ENCODE measurements at places on chromosomes 1 and 21. TPM values are rescaled to one million over a fixed set of nuclear protein-coding genes. Genes with fewer than 3 reads are reported as not detected.

Gene SHISAL2A
- total RNA-seq = 9.0 TPM

Gene ADAMTS4
- total RNA-seq = 4.2 TPM

Gene HCRTR1
- not detected for total RNA-seq

Gene TSPAN1
- total RNA-seq = not detected

Gene BCL2L15
- total RNA-seq = 1.1 TPM

Gene PGD
- total RNA-seq = 59.2 TPM

Gene GABPA
- 26.4 TPM for total RNA-seq

Gene KRTAP10-8
- not detected for total RNA-seq

Gene S100B
- total RNA-seq = not detected

Gene TTC22
- 1.4 TPM for total RNA-seq

Gene NID1
- total RNA-seq = not detected

DNA sequence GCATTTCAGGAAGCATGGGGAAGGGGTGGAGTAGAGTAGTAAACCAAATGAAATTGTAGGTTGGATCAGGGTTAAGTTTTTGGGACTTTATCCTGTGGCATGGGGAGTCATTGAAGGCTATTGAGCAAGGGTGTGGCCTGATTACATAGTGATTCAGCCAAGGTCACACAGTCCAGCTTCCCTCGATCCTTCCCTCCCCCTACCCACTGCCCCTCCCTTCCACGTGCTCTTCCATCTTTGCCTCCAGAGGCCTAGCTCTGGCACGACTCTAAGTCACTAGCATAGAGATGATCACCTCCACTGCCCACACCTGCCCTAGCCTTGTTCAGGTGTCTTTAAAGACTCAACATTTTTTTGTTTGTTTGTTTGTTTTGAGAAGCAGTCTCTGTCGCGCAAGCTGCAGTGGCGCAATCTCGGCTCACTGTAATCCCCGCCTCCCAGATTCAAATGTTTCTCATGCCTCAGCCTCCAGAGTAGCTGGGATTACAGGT, 37.2 kb upstream of the SLC9A1 start:
- no peak for DNase-seq

DNA sequence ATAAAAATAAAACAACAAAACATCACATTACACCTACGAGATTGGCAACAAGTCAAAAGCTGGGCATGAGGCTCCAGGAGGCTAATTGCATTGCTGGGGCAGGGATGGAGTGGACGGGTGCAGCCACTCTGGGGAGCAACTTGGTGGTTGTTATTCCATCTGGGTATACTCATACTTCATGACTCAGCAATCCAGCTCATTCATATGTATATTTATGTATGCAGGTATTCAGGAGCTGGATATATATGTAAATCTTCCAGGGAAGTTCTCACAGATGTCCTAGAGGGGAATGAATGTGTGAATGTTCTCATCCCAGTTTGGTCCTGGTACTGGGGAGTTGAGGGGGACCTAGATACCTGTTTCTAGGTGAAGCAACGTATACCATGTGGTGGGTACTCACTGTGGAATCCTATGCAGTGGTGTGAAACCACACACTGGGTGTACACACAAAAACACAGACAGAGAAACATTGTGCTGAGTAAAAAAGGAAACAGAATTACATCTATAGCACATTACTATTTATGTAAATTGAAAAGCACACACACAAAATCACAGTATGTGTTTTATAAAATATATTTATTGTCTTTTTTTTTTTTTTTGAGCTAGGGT, 79.7 kb upstream of the RAB4A start:
- DNase-seq = no peak

DNA sequence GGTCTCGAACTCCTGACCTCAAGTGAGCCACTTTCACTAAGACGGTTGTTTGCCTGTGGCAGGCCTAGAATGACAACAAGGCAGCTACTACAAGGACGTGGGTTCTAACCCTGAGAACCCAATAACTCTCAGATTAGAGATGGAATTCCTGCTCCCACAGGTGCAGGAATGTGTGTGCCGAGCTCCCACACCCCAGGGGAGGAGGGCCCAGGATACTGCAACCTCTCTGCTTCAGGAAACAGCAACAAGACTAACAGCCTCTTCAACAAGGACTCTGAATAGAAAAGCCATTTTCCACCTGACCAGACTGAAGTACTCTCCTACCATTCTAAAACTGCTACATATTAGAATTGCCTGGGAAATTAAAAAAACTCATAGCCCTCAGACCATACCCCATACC, 4.9 kb downstream of the LSM10 start:
- DNase-seq = no peak

DNA sequence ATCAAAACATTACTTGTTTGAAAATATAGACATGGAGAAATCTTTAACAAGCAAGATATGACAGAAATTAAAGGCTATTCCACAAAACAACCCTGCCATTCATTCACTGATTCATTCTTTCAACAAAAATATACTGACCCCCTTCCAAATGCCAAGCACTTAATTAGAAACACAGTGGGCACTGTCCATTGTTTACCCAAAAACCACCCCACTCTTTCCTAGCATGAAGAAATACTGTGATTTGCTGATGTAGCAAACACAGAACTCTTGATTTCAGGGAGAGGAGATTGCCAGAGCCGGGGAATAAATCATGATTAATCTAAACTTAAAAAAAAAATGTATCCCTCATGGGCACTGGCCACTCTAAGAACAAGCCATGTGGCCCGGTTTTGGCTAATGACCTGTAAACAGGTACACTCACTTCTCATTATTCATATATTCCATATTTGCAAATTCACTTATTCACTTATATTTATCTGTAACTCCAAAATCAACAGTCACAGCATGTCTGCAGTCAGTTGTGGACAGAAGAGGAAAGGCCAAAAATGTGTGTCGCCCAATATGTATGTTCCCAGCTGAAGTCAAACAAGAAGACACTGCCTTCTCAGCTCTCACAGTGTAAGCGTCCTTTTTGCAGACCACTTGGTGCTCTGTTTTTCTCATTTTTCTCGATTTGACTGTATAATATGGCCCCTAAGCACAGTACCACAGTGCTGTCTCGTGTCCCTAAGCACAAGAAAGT, 133.1 kb downstream of the SMYD3 start:
- DNase-seq = no peak

- no peak for DNase-seq
These were observed 111.4 kb downstream of the ZNF326 start for GRCh38 chr1:90106311-90106710.

DNA sequence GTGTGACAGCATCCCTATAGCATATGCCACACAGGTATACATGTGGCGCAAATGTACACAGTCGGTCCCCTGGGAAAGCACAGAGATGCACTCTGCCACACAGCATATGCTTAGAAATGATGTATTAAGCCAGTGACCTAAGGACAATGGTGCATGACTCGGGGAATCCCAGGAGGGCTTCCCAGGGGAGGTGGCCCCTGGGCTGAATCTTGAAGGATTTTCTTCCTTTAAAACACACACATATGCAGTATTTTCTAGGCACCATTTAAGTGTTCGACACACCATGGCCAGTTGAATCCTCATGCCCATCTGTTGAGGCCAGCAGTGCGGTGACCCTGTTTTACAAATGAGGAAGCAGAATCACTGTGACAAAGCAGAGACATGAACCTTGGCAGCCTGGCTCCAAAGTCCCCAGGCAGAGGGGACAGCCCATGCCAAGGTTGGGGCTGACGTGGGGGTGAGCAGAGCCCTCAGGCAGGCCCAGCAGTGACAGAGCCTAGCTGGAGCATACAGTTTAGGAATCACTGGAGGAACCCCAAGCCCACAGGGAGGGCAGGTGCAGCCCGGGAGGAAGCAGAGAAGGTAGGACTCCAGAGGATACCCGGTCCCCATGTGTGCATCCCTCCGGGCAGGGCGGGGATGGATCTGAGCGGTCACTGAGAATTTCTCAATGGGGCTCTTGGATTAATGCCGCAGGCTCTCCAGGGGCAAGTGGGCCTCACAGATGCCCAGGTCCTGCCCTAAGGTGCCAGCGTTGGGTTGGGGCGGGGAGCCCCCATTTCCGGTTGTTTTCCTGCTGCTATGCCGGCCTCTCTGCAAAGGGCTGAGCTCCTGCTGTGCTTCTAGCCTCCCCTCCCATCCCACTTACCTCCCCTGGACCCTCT, 28.4 kb downstream of the WNT3A start:
- peak; percentile 26 for DNase-seq

- no peak for DNase-seq
These were observed 13.8 kb upstream of the RNF11 start for GRCh38 chr1:51222136-51222787.

- DNase-seq = no peak
These were observed 287.5 kb downstream of the HLX start for GRCh38 chr1:221166559-221167318.

DNA sequence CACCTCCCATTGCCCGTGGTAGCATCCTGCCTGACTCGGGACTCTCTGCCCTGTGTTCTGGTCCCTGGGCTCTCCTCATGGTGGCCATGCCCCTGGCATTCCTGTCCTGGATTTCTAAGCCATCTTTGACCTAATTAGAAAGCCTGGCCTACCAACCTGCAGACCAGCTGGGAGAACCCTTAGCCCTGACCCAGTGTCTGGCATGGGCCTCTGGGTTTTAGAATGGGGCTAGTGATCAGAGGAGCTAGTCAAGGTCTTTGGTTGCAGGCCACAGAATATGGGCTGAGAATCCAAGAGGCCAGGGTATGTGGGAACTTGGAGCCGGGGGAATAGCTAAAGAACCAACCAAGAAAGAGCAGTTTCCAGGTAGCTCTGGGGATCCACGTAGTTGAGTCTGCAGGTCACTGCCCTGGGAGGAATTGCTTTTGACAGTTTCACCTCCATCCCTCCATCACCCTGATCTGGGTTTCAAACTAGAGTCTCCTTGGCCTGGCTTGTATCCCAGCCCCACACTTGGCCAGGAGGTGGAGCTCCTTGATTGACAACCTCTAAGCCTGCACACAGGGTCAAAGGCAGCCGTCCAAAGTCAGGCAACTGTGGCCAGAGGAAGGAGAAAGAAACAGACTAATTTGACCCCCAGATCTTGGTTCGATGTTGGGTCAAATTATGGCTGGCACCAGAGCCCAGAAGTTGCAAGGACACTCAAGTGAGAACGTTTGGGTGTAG, 54.7 kb upstream of the ABCG1 start:
- peak; percentile 54 for DNase-seq

DNA sequence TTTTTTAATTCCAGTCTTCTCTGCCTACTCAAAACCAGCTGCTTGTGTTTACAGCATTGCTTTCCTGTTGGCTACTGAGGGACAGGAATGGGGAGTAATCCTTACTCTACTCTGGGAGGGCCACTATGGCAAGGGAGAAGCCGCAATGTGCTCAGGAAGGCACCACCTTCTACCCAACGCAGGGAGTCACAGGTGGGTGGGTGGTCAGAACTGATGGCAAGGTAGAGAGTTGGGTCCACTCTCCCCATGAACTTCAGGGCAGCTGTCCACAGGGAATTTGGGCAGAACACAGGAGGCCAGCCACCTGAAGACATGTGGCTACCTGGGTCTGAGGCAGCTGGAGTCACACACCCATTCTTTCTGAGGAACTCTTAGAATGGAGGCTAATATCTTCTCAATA, 40.5 kb upstream of the HMGB4 start:
- no peak for DNase-seq

GRCh38 chr1:160400646-160401486, 502 bp downstream of the VANGL2 start:
- no peak for DNase-seq

DNA sequence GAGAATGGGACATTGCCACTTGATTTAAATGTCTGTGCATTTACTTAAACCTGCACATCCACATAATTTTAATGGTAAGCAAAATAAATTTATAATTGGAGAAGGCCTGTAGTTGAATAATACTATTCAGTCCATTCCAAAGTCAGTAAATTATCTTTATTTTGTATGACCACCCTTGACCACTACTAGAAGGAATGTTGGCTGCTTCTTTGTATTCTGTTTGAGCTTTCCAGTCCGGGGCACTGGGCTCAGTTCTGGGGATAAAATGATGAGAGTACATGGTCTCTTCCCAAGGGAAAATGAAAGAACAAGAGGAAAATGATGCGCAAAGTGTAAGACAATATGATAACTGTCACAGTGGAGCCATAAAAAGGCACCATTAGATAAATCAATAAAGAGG, 98.9 kb downstream of the CRB1 start:
- DNase-seq = no peak

DNA sequence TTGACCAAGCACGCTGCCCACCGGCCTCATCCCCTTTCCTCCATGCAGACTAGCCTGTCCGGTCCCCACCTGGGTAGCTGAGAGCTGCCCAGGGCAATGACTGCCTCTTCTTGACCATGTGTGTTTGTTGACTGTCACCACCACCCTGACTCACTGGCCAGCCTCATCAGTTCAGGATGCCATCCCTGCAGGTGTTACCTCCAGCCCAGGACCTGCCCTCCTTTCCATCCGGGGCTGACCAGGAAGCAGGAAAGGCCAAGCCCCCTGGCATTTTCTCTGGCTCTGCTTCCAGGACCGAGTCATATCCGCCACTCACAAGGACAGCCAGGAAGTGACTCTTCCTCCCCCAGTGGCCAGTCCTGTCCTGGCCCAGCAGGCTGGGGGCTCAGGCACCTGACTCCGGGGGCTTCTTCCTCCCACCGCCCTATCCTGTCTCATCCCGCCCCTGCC, 17.1 kb downstream of the EPHA2 start:
- DNase-seq = no peak

DNA sequence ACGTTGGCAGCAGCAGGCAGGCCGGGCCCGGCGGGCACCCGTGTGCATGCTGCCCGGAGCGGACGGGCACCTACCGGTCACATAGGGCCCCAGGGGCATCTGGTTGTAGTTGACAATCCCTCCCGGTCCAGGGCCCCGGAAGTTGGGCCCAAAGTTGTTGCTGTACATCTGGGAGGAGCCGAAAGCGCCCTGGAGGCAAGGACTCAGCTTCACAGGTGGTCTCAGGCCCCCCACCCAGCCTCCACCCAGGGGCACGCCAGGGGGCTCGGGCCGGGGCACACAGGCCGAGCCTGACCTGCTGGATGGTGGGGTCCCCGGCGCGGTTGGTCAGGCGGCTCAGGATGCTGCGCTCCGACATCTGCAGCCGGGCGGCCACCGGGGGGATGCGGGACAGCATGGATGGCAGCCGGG, 60.6 kb downstream of the KCNAB2 start:
- DNase-seq = no peak

- no peak for DNase-seq
These were observed 97.2 kb downstream of the TBX15 start for GRCh38 chr1:118890851-118891384.

GRCh38 chr1:204411451-204412204, at the start of gene PPP1R15B:
Gene PPP1R15B (minus strand): TSS chr1:204411817. CDS start chr1:204411411, 406 bp downstream.
- peak; percentile 95 for DNase-seq

- no peak for DNase-seq
These were observed 24.2 kb upstream of the SYDE2 start for GRCh38 chr1:85224734-85225623.

- DNase-seq = no peak
These were observed 60.2 kb downstream of the ODF2L start for GRCh38 chr1:86335916-86336315.

DNA sequence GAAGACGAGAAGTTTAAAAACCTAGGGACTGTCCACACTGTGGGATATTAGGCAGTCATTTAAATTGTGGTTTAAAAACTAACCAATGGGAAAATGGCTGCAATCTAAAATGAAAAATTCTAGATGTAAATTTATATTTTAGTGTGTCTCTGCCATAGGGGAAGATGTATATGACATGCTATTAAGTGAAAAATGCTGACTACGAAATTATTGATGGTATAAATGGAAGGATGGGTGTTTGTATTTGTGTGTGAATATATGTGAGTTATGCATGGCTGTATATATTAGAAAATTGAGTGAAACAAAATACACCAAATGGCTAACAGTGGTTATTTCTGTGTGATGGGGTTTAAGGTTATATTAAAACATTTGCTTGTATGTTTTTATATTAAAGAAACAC, 260.7 kb downstream of the AJAP1 start:
- no peak for DNase-seq

All from activated naive CD4-positive, alpha-beta T cell treated with anti-CD3 and anti-CD28 coated beads, Interleukin-2, amount 50 U/mL, for 72 hours (primary cell).